B cell (primary cell): ENCODE measurements at places on chromosomes 12 and 14. TPM values are rescaled to one million over a fixed set of nuclear protein-coding genes. Genes with fewer than 3 reads are reported as not detected.

COQ10A gene
- total RNA-seq, result 73.5 and 76.3 TPM in 2 replicates

HOXC13 gene
- not detected in 2 replicates for total RNA-seq

LIN7A gene
- total RNA-seq, result not detected in 2 replicates

CEBPE gene
- 0.37 TPM in 1 of 2 replicates, not detected in the other for total RNA-seq

CD69 gene
- total RNA-seq, result 44.8 and 45.1 TPM in 2 replicates

- no peak for DNase-seq
These were observed 277.2 kb downstream of the AKAP6 start for GRCh38 chr14:32606301-32606700.

DNA sequence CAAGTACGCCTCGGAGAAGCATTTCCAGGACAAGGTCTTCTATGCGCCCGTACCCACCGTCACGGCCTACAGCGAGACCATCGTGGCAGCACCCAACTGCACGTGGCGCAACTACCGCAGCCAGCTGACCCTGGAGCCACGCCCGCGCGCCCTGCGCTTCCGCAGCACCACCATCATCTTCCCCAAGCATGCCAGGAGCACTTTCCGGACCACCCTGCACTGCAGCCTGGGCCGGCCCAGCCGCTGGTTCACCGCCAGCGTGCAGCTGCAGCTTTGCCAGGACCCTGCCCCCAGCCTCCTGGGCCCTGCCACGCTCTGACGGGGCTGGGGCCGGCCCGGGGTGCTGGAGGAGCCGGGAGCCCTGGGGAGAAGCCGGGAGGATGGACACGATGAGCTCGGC, 19.3 kb downstream of the RFLNA start:
- no peak for DNase-seq

DNA sequence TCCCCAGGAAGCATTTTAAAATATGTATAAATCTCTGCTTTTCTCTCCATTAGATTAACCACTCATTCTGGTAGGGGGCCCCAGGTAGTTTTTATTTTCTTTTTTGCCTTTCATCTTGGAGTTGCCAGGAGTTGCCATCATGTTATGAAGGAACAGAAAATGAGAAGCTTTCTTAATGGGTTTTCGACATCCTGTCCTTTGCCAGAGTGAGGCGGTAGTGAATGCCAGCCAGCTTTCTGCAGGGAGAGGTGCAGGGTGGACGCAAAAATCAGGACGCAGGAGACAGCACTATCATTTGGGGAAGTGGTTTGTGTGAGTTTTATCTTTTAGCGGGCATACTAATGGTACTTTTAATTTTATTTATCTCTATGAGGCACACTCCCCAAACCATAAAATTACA, 1.7 kb downstream of the RASSF8 start:
- peak; percentile 9 for DNase-seq

GRCh38 chr12:66359300-66359699, 57.0 kb downstream of the HELB start:
- no peak for DNase-seq

DNA sequence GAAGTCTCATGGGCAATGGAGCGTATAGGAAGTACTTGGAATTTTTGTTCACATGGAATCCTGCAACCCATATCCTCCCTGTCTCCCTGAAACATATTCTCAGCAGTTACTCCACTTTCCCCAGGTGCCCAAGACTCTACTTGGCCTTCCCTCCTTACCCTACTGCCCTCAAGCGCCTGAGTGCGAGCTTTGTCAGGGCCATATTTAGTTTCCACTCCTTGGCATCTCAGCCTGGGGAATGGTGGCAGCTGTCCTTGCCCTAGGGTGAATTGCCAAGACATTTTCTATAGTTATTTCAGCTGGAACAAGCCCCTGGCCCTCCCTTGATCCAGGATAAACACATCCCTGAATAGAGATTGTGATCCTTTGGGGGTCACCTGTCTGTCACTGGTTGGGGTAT, 569.3 kb upstream of the LRFN5 start:
- DNase-seq, result no peak

DNA sequence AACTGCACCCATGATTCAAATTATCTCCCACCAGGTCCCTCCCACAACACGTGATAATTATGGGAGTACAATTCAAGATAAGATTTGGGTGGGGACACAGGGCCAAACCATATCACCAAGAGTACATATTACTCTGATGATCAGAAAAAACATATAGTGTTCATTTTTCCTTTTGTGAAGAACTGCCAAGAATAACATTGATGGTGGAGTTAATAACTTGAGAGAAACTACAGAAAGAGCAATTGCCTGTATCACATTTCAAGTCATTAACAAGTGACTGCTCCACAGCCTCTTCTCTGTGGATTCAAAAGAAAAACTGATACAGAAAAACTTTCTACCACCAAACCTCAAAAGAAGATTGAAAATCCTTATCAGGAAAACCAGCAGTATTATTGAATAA, 34.7 kb downstream of the GRIP1 start:
- no peak for DNase-seq

- DNase-seq, result no peak
These were observed 24.9 kb upstream of the C2CD5 start for GRCh38 chr12:22569253-22569652.

DNA sequence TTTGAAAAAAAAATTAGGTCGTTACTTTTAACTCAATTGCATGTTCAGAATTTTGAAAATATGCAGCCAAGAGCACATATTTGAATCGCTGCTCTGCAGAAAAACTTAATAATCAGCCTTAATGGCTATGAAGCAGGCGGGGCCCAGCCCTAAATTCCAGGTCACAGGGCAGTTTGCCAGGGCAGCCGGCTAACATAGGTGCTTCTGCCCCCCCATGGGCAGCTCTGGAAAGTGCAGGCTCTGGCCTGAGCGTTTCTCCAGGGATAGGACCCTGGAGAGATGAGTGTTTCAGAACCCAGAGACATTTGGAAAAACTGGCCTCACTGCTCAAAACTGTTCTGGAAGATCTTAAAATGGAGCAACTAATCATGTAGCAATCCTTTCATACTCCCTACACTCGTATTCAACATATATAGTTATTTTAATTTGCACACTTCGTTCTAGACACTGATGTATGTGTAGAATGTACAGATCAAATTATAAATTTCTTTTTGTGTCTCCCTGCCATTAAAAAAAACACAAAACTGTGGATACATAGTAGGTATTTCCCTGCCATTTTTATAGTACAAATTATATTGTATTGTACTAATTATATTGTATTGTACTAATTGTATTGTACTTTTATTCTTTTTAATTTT, 26.0 kb upstream of the PTGR2 start:
- DNase-seq, result peak; percentile 81

DNA sequence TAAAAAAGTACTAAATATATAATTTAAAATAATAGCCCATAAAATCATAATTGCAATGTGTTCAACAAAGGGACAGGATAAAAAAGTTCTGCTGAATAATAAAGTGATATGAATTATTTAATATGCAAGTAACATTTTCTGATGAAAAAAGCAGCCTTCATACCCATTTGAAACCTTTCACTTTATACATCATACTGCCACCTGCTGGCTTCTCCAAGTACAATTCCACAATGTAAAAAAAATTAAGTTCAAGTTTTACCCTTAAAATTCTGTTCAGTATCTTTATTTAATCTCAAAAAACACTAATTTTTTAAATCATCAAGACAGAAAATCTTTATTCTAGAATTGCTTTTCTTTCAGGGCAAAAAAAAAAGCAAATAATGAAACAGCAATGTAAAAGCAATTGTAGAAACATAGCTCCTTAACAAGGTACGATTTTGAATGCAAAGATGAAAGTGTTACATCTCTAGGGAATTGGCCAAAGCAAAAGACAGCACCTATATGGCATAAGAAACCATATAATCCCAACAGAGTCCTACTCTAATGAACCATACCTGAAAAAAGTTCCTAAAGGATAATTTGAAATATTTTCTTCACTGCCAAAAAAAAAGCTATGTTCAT, 15.0 kb downstream of the MDM1 start:
- DNase-seq, result peak; percentile 65

DNA sequence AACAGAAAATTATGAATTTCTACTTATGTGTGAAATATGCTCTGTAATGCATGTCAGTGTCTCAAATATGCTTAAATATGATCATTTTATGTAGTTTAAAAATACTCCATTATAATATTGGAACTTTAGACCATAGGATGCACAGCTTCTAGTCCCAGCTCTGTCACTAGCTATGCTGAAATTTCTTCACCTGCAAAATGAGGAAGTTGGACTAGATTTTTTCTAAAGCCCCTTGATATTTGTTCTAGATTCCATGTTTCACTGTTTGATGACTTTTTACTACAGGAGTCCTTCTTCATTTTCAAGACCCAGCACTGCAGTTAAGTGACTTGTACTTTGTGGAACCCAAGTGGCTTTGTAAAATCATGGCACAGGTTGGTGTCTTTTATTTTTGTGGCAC, 90.1 kb downstream of the LRRK2 start:
- peak; percentile 37 for DNase-seq

DNA sequence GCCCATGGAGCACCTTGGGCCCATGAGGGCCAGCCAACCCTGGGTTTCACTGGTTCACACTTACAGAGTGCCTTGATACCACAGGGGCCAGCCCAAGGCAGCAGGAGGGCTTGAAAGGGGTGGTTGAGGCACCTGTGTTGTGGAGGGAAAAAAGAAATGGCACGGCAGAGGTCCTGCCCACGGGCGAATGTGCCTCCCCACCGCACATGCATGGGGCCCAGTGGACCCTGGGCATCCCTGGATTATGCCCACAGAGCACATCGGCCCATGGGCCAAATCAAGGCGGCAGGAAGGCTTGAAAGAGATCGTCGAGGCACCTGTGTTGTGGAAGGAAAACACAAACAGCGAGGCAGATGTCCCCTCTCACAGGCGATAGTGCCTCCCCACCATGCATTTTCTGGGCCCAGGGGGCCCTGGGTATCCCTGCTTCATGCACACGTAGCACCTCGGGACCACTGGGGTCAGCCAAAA, 378.1 kb downstream of the ALG10 start:
- no peak for DNase-seq

- no peak for DNase-seq
These were observed 7.4 kb downstream of the LRP1 start for GRCh38 chr12:57135527-57136326.

- no peak for DNase-seq
These were observed 24.4 kb upstream of the FBRSL1 start for GRCh38 chr12:132465269-132466190.

GRCh38 chr14:72708708-72709475, 185.0 kb downstream of the DPF3 start:
- DNase-seq, result no peak

DNA sequence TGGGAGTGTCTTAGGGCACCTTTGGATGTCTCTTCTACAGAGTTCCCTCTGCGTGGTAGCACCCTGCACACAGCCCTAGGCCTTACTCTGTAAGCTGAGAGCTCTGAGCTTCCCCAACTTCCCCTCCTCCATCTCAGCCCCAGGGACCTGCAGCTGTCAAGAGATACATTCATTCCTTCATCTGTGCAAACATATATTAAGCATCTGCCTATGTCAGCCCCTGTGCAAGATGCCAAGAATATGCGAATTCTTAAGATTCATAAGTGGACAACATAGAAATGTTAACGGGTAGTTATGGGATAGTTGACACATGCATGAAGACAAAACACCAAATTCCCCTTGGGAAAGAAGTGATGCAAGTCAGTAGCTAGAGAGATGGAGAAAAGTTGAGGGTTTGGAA, 190.8 kb downstream of the SLC41A2 start:
- DNase-seq, result no peak

GRCh38 chr12:109727039-109727723, 13.6 kb downstream of the FAM222A start:
- DNase-seq, result no peak

DNA sequence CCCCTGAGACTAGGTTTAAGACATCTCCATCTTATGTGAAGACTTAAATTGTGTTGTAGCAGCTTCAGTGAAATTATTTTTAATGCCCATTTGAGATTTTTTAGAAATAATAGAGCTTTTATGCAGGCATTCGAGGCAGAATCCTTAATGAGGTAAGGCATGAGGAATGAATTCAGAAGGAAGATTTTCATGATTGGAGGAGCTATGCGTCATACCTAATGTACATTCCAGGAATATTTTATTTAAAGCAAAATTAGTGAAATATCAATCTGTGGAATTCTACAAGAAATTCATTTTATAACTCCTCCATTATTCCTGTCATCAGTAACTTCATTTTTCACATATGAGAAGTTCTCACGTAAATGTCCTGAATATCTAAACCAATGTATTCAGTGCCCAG, 36.0 kb upstream of the GARIN6 start:
- DNase-seq, result no peak

GRCh38 chr12:131047789-131048610, 94.3 kb downstream of the ADGRD1 start:
- DNase-seq, result no peak

GRCh38 chr12:2941524-2941923, 17.7 kb upstream of the TEAD4 start:
- DNase-seq, result no peak
